ENCODE measurements at places on chromosomes 1 and 21.

DNA sequence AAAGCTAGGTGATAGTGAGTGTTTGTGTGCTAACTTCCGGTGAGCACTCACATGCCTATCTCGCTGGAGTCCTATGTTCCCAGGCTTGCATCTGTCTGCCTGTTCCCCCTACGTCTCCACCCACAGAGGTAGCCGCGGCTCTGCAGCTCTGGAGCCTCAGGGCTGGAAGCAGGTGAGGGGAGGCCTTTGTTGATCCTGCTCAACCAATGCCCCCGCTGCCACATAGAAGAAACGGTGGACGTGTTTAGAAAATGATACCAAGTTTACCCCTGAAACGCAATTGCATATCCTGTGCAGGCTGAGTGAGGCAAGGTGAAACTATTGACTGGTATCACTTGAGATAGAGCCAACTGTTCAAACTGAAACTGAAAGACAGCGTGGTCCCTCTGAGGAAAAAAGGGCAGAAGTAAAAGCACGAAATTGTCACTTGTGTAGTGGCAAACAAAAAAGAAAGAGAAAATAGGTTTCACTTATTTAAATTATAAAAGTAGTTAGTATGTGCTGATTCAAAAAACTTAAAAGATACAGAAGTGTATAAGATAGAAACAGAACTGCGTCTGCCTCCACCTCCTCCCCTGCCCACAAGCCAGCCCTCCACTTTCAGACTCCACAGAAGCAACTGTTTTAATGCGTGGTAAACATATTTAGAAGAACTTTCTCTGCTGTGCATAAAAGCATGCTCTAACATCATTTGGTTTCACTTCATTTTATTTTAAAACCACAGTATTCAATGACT lies 38.6 kb upstream of the ETS2 start:
- DNase-seq, result peak; percentile 47

DNA sequence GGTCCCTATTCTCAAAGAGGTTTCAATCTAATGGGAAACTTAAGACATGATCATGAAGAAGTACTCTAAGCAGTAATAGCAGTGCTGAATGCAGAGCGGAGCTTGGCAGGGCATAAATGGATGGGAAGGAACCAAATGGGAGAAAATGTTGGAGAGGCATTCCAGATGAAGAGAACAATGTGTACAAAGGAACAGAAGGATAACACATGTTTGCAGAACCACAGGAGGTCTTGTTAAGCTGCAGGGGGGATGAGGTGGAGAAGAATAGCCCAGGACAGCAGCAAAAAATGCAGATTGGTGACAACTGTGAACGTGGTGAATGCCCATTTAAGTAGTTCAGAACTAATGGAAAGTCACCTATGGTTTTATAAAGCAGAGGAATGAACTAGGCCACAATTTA lies 99.1 kb downstream of the ASTN1 start:
- no peak for DNase-seq

GRCh38 chr1:61496501-61496900 lies 228.4 kb downstream of the TM2D1 start:
- peak; percentile 56 for DNase-seq

DNA sequence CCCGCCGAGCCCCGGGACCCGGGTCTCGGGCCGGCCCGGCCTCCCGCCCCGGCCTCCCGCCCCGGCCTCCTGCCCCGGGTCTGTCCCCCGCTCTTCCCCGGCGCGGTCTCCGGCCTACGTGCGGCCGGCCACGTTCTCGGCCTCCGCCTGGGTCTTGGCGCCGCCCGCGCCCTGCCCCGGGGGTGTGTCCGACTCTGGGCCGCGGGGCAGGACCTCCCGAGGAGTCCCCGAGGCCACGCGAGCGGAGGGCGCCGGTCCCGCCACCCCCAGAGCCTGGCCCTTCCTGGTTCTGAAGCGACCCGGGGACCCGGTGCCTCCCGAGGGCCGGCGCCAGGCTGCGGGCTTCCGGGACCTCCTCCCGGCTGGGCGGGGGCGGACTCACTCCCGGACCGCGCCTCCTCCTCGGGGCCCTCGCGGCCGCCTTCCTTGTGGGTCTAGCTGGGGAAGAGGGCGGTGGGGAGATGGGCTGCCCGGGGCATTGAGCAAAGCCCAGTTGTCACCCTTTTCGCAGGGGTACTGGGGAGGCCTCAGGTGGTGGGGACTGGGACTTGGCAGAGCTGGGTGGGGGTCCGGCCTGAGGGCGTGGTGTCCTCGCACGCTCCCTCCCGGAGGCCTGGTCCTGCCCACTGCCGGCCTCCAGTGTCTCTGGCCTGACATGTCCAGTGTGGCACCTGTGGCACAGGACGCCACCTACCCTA lies 558 bp downstream of the PFKL start:
- DNase-seq, result peak; percentile 42

GRCh38 chr1:219066631-219067349 lies 106.9 kb upstream of the LYPLAL1 start:
- DNase-seq, result peak; percentile 21

GRCh38 chr21:14594967-14595366 lies 48.9 kb upstream of the SAMSN1 start:
- DNase-seq, result no peak

DNA sequence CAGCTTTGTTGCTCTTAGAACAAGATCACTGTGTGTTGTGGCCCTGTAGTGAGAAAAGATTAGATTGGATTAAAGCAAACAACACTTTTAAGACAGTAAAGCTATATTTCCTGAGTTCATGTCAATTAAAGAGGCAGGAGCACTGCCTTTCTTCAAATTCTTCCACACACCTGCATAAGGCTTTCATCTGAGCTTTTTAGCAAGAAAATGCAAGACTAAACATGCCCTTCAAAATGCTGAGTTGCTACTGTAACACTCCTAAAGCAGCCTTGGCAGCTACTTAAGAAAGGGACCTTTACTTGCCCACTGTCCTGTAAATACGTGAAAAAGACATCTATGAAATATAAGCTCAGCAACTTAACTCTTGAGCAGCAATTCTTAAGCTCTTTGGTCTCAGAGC lies 11.8 kb downstream of the DPH5 start:
- DNase-seq, result no peak

- no peak for DNase-seq
Observed at GRCh38 chr1:93707956-93708355, 26.3 kb upstream of the BCAR3 start.

DNA sequence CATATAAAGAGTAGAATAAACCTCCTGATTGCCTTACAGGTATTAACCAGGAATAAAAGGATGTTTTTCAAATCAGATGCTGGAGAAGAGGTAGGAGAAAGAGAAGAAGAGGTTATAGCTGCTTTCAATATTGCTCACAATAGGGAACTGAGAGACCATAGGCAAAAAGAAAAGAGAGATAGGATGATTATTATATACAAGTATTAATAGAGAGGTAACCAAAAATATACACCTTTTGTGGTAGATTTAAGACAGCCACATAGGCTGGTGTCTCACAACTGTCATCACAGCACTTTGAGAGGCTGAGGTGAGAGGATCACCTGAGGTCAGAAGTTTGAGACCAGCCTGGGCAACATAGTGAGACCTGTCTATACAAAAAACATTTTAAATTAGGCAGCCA lies 119.7 kb downstream of the PSMG1 start:
- DNase-seq, result no peak

- peak; percentile 7 for DNase-seq
Observed at GRCh38 chr1:168243636-168244212, 17.9 kb downstream of the SFT2D2 start.

DNA sequence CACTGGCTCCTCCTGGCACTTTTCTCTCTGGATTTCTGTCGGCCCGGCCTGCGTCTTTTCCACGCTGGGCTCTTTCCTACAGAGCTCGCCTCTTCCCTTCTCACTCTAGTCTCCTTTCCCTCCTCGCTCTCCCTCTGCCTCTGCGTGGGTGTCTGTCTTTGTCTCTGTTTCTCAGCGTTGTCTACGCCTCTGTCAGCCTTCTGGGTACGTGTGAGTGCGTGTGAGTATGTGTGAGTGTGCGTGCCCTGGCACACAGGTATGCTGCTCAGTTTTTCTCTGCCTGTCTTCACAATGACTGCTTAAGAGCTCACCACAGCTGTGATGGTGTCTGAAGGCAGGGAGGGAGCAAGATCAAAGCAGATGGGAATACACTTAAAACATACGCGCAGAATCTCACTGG lies 77.7 kb downstream of the KIRREL1 start:
- no peak for DNase-seq

DNA sequence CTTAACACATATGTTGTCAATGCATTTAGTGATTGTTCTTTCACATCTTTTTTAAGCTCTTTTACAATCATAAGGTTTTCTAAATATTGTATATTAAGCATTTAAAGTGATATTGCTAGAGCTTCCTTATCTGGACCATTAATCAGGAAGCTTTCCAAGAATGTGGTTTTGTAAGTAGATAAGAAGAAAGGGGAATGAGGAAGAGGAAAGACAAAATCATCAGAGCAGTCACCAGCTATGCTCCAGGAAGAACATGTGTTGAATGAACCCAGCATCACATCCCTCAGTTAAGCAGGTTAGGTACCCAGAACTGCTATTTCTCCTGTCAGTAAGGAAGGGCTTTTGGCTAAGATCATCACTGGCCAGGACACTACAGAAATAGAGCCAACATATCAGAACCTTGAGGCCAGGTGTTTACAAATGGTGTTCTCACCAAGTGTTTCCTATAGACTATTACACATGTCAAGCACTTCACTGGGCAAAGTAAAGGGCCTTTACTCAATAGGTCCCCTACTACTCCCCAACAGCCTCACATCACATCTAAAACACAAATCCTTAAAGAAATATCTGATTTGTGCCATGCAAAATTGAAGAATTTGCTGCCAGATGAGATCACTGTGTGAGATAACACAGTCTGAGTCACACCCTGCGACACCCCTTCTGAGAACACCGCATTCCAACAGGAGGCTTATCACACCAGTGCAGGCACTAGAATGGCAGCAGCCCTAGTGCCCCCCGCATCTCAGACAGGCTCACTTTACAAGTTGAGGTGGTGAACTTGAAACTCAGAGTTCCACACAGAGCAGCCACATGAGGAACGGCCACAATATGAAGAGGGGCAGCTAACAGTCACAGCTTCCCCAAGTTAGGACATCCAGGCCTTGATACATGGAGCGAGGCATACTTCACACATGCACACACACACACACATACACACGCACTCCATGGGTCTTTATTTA lies 1.8 kb upstream of the SPRR2A start:
- peak; percentile 8 for DNase-seq

- no peak for DNase-seq
Observed at GRCh38 chr1:67674260-67675011, 10.6 kb upstream of the GADD45A start.

DNA sequence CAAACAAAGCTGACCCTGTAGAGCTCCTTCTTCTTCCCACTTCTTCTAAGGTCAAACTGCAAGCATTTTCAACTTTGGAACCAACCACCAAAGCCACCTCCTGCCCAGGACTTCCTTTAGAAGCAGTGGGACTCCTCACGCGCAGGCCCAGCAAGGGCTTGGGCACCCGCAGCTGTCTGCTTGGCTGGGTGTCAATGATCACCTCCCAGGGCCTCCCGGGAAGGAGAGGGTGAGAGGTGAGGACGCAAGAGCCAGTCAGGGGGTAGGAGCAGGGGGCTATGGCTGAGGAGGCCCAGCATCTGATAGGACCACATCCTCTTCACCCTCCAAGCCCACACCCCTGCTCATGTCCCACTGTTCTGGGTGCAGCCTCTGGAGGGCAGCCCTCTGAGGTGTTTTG lies 10.2 kb downstream of the KLHL21 start:
- no peak for DNase-seq

- DNase-seq, result no peak
Observed at GRCh38 chr1:60672449-60672848, 409.9 kb upstream of the NFIA start.

- DNase-seq, result no peak
Observed at GRCh38 chr1:79043506-79043905, 37.0 kb upstream of the ADGRL4 start.

DNA sequence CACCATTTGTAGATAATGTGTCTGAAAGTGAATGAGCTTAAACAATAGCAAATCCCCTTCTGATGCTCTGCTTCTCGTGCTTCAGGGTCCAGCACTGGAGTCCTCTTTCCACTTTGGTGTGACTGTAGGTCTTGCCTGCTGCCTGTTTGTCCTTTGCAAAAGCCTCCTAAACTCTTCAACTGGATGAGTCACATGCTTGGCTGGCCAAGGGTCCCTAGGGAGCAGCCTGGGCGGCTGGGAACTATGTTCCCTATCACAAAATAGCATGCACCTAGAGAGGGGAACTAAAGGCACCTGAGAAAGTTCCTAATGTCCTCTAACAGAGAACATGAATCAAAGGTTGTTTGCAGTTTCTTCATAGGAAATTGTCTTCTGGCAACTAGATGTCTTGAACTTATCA lies 607.2 kb upstream of the PLXNA2 start:
- no peak for DNase-seq

DNA sequence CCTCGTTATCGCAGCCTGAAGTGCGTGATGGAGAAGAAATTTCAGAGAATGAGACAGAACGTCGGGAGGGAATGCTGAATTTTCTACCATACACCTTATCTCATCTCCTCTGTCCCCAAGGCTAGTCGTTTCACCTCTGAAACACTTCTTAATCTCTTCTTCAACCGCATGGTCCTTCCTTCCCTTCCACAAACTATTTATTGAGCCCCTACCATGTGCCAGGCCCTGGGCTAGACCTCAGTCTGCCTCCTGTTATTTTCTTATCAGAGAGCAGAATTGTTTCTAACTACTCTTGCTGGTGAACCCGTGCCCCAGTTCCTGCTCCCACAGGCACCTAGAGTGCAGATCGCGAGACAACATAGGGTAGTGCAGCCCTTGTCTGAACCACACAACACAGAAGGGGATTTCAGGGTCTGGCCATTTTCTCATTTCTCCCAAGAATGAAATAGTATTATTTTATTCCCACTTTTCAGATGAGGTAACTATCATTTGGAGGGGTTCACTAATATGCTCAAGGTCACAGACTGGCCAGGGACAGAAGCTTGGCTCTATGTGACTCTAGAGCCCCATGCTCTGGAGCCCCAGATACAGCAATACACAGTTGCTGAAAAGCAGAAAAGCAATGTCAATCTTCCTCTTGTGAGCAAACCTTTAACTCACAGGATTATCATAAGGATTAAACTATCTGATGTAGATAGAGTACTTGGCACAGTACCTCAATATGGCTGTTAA lies 598 bp upstream of the ADIPOR1 start:
- DNase-seq, result no peak
